ENCODE measurements at places on chromosomes 1 and 21. TPM values are rescaled to one million over a fixed set of nuclear protein-coding genes. Genes with fewer than 3 reads are reported as not detected.

DNA sequence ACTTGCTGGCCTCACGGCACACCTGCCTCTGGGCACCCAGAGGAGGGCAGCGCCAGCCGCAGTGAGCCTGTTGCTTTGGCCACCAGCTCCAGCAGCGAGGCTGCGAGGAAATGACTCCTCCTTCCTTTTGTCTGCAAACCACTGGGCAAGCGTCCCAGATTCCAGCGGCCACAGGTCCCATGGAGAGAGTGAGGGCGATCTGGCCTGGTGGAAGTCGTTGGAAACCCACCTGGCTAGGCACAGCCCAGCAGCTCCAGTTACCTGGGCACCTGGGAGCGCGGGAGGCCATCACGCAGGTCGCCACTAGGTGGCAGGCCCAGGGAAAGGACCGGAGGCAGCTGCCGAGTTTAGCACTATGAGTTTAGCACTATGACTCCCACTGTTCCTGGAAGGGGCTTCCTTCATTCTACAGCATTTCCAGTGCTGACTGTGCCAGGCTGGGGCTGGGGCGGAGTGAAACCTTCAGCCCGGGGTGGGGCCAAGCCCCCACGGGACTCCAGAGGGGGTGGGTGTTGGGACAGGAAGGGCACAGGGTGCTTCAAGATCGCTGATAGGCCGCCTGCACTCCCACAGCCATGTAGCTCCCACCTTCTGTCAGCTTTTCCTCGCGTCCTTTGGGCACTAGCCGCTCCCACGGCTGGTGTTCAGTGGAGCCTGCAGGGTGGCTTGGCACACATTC, 1.1 kb upstream of the ESPN start:
- peak; percentile 58 for DNase-seq
- H3K27ac ChIP-seq, result no peak overlapping the region
- H3K36me3 ChIP-seq, result no peaks in the 10 kb centered on the region
- peaks cover 28% of the 10 kb centered on the region for H3K4me1 ChIP-seq
- H3K27me3 ChIP-seq, result peaks cover 49% of the 10 kb centered on the region
- H3K4me3 ChIP-seq, result no peak overlapping the region

DNA sequence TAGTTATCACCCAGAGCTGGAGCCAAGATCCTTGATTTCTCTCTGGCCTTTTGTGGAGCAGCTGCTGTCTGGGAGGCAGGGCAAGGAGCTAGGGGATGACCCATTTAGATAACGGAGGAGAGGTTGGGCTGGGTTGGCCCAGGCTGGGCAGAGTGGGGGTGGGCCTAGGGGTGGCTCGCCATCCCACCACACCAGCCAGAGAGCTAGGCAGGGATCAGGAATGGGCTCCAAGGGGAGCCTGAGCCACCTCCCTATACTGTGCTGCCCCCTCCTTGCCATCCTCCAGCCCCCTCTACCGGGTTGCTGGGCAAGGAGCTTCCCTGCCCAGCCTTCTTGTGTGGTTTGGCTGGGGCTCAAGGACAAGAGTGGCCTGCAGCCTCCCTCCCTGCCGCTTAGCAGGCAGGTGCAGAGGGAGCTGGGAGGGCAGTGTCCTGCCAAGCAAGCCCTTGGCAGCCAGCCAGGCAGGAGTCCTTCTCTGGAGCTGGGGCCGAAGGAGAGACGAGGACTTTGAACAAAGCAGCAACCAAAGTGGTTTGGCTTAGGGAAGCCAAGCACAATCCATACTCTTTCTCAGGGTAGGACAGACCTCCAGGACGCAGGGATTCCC, 4.1 kb downstream of the NUAK2 start:
- H3K4me1 ChIP-seq, result peaks cover 49% of the 10 kb centered on the region
- H3K27me3 ChIP-seq, result no peaks in the 10 kb centered on the region
- peak overlapping the region; percentile 13 for H3K27ac ChIP-seq
- H3K36me3 ChIP-seq, result no peaks in the 10 kb centered on the region

DNA sequence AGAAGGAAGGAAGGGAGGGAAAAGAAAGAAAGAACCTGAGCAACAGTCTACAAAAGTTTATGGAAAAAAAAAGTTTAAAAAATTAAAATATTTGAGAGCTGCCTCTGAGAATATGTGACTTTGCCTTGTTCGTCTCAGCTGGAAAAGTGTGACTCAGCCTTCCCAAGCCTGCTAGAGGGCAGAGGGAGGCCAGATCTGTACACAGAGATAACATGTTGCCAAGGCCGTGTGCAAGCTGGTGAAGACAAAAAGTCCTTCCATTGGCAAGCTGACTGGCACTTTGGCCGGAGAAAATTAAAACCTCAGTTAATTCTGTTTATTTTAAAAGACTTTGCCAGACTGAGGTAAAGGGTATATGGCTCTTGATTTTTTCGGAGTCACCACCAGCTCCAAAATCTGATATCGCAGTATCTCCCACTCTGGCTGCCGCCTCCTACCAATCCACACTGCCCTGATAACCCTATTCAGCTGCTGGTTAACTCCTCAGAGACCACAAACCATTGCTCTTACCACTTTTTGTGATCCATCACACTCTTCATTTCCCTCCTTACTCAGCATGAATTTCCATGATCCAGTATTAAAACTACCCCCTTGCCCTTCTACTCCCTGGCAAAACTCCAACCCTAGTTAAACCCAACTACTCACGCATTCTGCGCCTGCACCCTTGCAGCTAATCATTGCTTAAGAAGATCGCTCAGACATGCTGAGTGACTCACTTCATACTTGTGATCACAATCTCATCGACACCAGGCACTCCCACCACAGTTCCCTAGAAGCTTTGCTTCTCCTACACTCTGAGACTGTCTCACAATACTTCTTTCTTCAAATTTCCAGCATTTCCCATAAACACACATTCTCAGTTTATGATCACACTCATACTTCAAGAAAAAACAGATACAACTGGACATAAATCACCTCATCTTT, 5.7 kb upstream of the PPP1R15B start:
- peaks cover 39% of the 10 kb centered on the region for H3K4me1 ChIP-seq
- peak; percentile 86 for DNase-seq
- no peaks in the 10 kb centered on the region for H3K27me3 ChIP-seq
- no peaks in the 10 kb centered on the region for H3K36me3 ChIP-seq
- H3K27ac ChIP-seq, result peak overlapping the region; percentile 95

GRCh38 chr1:234667600-234668576, 57.9 kb upstream of the IRF2BP2 start:
- H3K4me1 ChIP-seq, result peaks cover 4% of the 10 kb centered on the region
- no peaks in the 10 kb centered on the region for H3K27me3 ChIP-seq
- no peak overlapping the region for H3K4me3 ChIP-seq
- H3K27ac ChIP-seq, result no peak overlapping the region

DNA sequence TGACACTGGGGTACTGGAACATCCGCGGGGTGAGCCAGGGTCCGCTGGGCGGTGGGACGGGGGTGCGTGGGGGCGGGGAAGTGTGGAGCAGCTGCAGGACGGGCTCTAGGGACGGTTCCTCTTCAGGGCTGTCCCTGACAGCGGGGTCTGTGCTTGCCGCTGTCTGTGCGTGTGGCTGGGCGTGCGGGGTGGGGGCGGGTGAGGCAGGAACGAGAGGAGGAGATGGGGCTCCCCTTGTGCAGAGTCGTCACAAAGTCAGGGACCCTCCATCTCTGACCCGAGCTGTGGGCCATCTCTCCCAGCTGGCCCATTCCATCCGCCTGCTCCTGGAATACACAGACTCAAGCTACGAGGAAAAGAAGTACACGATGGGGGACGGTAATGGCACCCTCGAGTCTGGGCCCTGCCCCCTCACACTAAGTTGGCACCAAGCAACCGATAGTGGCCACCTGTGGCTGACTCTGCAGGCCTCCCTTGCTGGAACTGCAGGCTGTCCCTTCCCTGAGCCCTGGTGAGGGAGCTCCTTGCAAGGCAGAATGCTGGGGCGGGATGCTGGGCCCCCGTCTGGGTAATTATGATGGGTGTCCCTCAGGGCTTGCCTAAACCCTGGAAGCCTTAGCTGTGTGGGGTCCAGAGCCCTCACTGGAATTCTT, 392 bp downstream of the GSTM2 start:
- H3K27me3 ChIP-seq, result no peaks in the 10 kb centered on the region
- no peak for DNase-seq
- no peak overlapping the region for H3K27ac ChIP-seq
- H3K4me3 ChIP-seq, result peak overlapping the region; percentile 58
- H3K36me3 ChIP-seq, result no peaks in the 10 kb centered on the region
- no peaks in the 10 kb centered on the region for H3K4me1 ChIP-seq

DNA sequence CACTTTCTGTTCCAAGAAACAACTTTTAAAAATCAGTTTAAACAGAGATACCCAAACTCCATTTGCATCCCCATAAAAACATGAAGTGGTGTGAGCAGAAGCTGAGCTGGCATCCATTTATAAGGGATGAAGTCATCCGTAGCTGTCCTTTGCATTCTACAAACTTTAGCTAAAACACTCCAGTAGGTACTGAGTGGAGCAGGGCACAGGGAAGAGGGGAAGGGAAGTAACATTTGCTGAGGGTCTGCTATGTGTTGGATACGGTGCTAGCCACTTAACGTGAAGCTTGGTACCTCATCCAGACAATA, 32.9 kb downstream of the VWA5B1 start:
- no peak overlapping the region for H3K27ac ChIP-seq
- DNase-seq, result no peak
- no peak overlapping the region for H3K4me3 ChIP-seq
- no peaks in the 10 kb centered on the region for H3K4me1 ChIP-seq
- no peaks in the 10 kb centered on the region for H3K27me3 ChIP-seq

GRCh38 chr1:235423214-235423652, 56.0 kb downstream of the TBCE start:
- no peaks in the 10 kb centered on the region for H3K4me1 ChIP-seq
- H3K27ac ChIP-seq, result no peak overlapping the region
- no peak for DNase-seq
- no peaks in the 10 kb centered on the region for H3K27me3 ChIP-seq
- no peak overlapping the region for H3K4me3 ChIP-seq
- H3K36me3 ChIP-seq, result no peaks in the 10 kb centered on the region

GRCh38 chr1:246566813-246567645, 773 bp downstream of the CNST start:
- no peaks in the 10 kb centered on the region for H3K36me3 ChIP-seq
- H3K27me3 ChIP-seq, result no peaks in the 10 kb centered on the region
- peak overlapping the region; percentile 91 for H3K4me3 ChIP-seq
- H3K4me1 ChIP-seq, result peaks cover 50% of the 10 kb centered on the region

GRCh38 chr1:32427264-32427963, 33.2 kb upstream of the BSDC1 start:
- peak overlapping the region; percentile 32 for H3K4me3 ChIP-seq
- peaks cover 6% of the 10 kb centered on the region for H3K27me3 ChIP-seq
- H3K36me3 ChIP-seq, result no peaks in the 10 kb centered on the region
- H3K27ac ChIP-seq, result no peak overlapping the region

DNA sequence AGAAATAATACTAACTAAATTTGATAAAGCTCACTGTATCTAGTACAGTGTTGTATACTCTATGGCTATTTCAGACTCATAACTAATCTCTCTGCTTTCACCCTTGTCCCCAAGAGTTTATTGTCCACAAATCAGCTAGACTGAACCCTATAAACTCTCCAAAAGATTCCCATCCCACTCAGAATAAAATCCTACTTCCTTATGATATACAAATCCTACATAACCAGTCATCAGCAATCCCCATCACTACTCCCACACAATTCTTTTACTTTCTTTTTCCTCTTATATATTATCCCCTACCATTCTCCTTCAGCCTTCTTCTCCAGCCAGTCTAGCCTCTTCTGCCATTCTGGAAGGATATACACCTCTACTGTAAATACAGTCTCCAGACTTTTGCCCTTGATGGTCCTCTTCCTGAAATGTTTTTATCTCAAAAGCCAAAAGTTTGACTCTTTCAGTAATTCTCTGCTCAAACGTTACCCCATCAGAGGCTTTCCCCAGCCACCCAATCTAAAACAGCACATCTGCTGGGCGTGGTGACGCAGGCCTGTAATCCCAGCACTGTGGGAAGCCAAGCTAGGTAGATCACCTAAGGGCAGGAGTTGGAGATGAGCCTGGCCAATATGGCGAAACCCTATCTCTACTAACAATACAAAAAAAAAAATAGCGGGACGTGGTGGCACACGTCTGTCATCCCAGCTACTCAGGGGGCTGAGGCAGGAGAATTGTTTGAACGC, 41.6 kb downstream of the ABL2 start:
- no peak overlapping the region for H3K27ac ChIP-seq
- H3K36me3 ChIP-seq, result no peaks in the 10 kb centered on the region
- H3K4me1 ChIP-seq, result no peaks in the 10 kb centered on the region
- DNase-seq, result no peak

- no peaks in the 10 kb centered on the region for H3K36me3 ChIP-seq
- no peak overlapping the region for H3K27ac ChIP-seq
- no peaks in the 10 kb centered on the region for H3K4me1 ChIP-seq
- DNase-seq, result no peak
- H3K27me3 ChIP-seq, result no peaks in the 10 kb centered on the region
These were observed 373.0 kb upstream of the ADAMTS5 start for GRCh38 chr21:27339902-27340301.

DNA sequence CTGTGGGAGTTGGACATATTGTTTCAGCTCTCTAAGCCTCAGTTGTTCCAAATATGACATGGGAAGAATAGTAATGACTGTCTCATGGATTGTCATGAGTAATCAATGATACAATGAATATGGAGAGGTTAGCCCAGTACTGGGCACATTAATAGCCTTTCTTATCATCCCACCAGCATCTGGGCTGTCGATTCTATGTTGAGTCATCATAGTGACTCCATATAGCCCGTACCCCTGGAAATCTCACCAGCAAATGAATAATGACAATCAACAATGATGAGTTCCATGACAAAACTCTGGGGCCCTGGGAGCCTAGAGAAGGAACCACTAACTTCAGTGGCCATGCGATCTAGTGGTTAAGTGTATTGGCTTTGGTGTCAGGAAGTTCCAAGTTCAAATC, 39.7 kb upstream of the GJB5 start:
- DNase-seq, result no peak
- H3K27ac ChIP-seq, result no peak overlapping the region

- H3K4me3 ChIP-seq, result no peak overlapping the region
- H3K27me3 ChIP-seq, result no peaks in the 10 kb centered on the region
- H3K4me1 ChIP-seq, result no peaks in the 10 kb centered on the region
These were observed 38.2 kb upstream of the PLA2G2C start for GRCh38 chr1:20224546-20224945.

- H3K27me3 ChIP-seq, result no peaks in the 10 kb centered on the region
- no peak for DNase-seq
- H3K4me3 ChIP-seq, result no peak overlapping the region
- no peak overlapping the region for H3K27ac ChIP-seq
These were observed 201.6 kb upstream of the PTBP2 start for GRCh38 chr1:96519851-96520578.

DNA sequence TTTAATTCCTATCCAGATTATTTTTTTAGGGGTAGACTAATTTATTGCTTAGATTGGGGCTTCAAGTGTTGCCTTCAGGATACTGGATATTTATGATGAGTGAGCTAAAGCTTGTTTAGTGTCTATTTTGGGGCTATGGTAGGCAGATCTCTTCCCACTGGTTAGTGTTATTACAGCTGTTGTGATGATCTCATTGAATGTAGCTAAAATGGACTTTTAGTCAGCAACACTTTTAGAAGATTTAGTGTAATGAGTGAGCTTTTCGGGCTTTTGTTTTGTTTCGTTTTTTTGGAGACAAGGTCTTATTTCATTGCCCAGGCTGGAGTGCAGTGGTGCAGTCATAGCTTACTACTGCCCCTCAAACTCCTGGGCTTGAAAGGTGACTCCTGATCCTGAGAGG, 14.2 kb downstream of the THRAP3 start:
- peaks cover 18% of the 10 kb centered on the region for H3K36me3 ChIP-seq
- no peak overlapping the region for H3K27ac ChIP-seq
- no peak for DNase-seq
- H3K27me3 ChIP-seq, result no peaks in the 10 kb centered on the region
- peaks cover 57% of the 10 kb centered on the region for H3K4me1 ChIP-seq

Gene MAB21L3
- total RNA-seq, result 1.8 TPM

Gene NPR1
- 19.9 TPM for total RNA-seq

Gene IL10
- 3.6 TPM for total RNA-seq

Gene HPCAL4
- total RNA-seq, result not detected

Gene ARHGAP29
- 10.1 TPM for total RNA-seq

Gene PLA2G2A
- 23.4 TPM for total RNA-seq
